ENCODE measurements at places on chromosomes 3 and 15.

GRCh38 chr15:26242565-26243071, 379.5 kb upstream of the ATP10A start:
- DNase-seq, result no peak

DNA sequence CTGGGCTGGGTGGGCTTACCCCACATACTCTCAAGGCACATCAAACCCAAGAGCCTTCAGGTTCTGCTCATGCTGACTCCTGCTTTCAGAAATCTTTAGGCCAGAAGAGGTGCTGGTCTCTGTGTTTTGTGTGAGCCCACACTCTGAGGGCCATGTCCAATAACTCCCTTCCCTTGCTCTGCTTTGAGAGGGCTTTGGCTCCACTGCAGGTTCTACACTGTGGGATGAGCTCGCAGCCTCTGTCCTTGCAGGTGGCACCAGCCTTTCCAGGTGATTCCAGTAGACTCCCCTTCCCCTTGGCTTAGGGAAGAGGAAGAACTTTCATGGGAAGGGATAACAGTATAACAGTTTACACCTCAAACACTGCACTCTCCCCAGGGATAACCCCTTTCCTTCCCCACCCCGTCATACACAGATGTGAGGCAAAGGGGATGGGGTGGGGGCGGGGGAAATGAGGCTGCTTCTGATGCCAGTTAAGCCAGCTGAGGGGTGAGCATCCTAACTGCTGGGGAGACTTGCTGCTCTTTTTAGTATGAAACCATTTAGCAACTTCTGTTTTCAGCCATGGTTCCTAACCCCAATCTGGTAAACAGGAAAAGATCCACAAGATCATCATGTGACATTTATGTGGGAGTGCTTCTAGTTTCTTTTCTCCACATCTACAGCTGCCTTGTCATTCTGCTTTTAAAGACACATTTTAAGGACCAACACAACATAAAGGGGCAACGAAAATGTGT, 262.4 kb downstream of the SLC9A9 start:
- no peak for DNase-seq

DNA sequence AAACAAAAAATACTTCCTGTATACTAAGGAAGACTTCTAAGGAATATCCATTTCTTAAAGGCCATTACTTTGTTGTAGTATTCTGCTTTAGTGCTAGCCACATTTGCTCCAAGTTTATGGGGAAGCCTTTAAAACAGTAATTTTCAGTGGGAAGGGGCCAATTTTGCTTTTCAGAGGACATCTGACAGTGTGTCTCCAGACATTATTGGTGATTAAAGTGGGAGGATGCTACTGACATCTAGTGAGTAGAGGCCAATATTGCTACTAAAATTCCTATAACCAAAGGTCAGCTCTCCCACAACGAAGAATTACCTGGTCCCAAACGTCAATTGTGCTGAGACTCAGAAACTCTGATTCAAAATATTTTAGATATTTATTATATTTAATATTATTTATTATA, 24.8 kb downstream of the SLC28A2 start:
- no peak for DNase-seq

GRCh38 chr3:165895919-165896318, 58.7 kb upstream of the BCHE start:
- no peak for DNase-seq

DNA sequence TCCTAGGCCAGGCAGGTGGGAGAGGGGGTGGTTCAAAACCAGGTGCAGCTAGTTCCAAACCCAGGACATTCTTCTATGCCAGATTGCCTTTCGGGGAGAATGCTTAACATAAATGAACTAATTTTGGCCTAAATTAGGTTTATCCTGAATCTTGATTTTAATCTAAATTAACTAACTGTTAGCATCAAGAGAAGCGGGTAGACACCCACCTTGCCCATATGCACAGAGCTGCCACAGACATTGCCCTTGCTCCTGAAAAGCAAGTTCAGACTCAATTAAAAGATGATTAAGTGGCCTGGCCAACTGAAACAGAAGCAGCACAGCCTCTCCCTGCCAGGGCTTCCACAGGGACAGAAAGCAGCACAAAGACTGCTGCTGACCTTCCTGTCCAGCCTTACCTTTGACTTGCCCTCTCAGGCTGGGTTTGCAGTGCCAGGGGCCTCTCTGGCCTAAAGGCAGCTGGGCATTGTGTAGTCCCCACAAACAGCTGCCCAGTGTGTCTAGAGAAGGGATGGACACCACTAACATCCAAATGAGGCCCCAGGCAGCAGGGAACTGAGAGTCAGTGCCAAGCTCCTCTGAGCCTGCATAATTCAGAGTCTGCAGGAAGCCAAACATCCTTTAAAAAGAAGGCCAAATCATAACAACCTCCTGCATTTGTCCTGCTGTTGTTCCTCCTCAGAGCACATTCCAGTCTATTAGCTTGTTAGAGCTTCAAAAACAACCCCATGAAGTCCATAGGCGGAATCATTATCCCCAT, 15.4 kb upstream of the OXTR start:
- DNase-seq, result no peak

DNA sequence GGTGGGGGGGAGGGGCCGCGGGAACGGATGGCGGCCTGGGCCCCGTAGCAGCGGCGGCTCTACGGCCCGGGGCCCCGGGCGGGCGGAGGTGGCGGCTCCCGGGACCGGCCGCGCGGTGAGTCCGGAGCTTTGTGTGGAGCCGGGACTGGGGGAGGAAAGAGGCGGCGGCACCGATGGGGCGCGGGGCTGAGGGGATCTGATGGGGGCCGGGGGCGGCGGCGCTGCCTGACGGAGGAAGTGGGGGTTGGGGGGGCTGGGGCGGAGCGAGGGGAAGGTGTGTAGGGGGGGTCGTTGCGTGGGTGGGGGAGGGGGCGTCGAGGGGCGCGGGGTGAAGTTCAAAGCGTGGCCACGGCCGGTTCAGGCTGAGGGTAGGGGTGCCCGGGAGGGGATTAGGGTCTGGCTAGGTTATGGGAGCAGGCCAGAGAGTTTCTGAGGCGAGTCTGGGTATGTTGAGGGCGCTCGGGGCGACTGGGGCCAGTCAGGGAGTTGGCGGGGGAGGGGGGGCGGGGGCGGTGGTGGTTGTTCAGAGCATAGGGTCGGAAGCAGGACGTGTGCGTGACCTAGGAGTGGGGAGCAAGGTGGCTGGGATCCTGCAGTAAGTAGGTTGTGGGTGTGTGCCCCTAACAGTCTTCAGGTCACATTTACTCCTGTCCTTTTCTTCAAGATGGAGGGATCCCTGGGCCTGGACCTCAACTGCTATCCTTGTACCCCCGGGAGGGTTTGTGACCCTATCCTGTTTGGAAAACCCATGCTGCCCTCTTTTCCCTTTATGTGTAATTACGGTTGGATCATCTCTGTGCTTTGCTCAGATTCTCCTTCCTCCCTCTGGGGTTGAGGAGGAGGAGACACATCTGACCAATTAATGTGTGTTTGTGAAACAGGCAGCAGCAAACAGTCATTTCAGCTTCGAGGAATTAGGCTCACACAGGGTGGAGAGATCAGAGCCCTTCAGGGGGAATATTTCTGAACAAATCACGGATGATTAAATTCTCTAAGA, 644 bp downstream of the ZNF609 start:
- DNase-seq, result peak; percentile 48

GRCh38 chr3:61562721-61563312, 1.4 kb downstream of the PTPRG start:
- peak; percentile 2 for DNase-seq

DNA sequence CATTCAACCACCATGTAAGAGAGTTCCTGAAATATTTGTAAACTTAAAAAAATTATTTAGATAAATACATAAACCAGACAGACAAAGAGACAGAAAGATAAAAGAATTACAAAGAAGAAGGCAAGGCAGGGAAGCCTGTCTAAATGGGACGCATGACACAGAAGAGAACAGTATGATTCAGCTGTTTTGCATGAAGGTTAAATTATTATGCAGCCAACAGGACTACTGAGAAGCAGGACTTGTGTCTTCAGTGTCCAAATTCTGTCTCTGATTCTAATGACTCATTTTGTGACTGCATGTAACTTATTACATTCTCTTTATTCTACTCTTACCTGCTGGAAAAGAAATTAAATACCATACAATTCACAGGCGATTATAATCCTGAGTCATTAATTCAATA, 340.4 kb upstream of the KCNMB2 start:
- no peak for DNase-seq

DNA sequence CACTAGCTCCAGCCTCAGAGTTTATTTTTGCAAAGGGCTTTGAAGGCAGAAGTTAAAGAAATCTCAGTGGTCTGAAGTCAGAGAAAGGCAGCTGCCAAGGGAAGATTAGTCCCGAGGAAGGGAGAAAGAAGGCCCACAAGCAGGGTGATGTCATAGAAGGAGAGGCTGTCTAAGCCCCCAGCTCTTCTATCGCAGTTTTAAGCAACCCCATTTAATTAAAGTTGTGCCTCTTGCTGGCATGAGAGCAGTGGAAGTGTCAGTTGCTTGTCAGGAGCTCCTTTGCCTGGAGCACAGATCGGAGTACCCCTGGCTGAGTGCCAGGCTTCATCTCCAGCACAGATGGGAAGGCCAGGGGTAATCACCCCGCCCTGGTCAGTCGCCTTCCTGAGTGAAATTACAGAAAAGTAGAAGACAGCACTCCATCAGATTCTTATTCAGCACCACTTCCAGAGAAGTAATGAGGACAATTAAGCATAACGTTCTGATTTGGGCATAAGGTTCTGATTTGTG, 530.7 kb downstream of the EPHB1 start:
- DNase-seq, result no peak

DNA sequence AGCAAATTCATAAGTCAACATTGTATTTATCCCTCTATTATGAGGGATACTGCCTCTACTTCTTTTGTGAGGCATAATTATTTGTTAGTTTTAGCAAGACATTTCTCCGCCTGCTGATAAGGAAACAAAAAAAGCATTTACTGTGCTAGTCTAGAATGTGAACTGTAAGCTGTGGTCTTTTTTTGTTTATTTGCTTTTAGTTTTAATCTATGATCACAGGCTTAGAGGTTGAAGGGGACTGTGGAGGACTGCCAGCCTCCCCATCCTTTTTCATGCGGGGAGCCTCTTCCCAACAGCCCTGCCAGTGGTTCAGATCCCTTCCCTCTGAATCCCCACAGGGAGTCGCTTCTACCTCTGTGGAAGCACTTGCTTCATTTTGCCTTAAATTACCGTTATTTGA, 331.0 kb upstream of the ROPN1 start:
- DNase-seq, result no peak

DNA sequence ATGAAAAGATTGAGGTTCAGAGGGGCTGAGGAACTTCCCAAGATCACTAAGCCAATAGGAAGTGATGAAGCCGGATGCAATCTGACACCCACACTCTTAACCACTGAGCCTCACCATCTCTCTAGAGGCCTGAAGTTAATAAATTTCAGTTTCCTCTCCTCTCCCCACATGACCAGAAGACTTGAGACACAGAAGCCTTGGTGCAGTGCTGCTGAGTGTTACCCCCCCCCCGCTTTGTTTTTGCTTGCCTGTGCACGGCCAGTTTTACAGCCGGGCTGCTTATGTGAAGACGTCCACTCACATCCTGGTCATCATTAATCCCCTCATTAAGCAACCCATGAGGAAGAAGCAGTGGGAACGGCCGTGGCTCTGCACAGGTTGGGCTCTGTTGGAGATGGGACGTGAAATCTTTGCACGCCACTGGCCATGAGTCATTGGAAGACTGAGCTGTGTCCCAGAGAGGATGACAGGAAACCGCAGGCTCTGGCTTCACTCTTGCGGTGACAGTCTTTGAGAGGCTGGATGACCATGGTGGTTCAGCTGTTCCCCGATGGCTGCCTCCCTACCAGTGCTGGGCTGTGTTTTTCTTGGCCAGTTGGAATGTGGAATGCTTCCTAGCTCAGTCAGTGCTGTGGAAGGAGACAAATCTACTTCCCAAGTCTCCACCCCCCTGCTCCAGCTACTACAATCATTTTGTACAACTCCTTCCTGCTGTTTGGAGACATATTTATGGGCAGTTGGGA, 232.6 kb upstream of the LRTM1 start:
- no peak for DNase-seq

- no peak for DNase-seq
These were observed 43.6 kb downstream of the ROBO1 start for GRCh38 chr3:79724206-79724605.

GRCh38 chr3:87052499-87053260, 61.7 kb upstream of the VGLL3 start:
- no peak for DNase-seq

- DNase-seq, result no peak
These were observed 10.9 kb upstream of the PIGZ start for GRCh38 chr3:196979545-196979944.

GRCh38 chr3:23493889-23494288, 290.8 kb downstream of the UBE2E2 start:
- no peak for DNase-seq

- DNase-seq, result no peak
These were observed 109.4 kb downstream of the KLHL25 start for GRCh38 chr15:85685356-85685755.

- no peak for DNase-seq
These were observed 78.7 kb upstream of the MME start for GRCh38 chr3:155001289-155002010.

- no peak for DNase-seq
These were observed 28.1 kb downstream of the KCNAB1 start for GRCh38 chr3:156148345-156148945.

- no peak for DNase-seq
These were observed 182.3 kb upstream of the LINGO1 start for GRCh38 chr15:77815015-77815414.

- DNase-seq, result no peak
These were observed 202.3 kb upstream of the SUCLG2 start for GRCh38 chr3:67856718-67857117.

- no peak for DNase-seq
These were observed 124.3 kb upstream of the CPNE4 start for GRCh38 chr3:132159145-132159544.

DNA sequence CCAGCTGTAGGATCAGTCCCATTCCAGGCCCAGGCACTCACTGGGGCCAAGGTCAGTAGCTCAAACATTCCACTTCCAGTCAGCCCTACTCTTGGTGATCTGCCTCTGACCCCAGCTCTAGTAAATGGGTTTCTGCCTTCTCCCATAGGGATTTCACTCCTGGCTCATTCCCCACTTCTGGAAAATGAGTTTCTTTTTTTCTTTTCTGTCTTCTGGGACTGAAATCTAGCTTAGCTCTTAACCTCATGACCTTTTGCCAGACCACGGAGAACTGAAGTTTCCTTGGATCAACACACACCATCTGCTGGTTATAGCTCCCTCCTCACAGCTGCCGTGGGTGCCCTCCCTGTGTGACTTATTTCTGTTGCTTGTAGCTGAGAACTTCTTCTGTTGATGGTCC, 21.3 kb downstream of the MME start:
- DNase-seq, result no peak

DNA sequence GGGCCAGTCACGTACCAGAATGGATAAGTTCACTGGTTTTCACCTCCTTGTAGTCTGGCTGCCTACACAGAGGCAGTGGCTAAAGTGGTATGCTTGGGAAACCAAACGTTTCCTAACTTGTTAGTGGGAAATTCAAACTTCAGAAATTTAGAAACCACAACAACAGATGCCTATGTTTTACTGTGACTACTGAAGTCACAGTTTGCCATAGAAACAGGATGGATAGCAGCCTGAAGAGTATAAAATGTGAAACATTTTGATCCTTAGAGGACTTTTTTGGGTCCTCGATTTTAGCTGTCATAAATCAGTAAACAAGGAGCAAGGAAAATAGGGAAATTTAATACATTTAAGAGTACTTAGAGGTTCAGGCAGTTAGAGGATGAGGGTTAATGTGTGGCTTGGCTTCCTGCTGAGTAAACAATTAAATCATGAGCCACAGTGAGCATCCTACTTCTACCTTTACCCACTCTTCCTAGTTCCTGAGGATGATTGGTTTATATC, 48.6 kb downstream of the CMSS1 start:
- no peak for DNase-seq

Measured in stimulated activated CD4-positive, alpha-beta T cell treated with anti-CD3 and anti-CD28 coated beads, Interleukin-15, amount 100 ng/mL, for 24 hours (primary cell).